ENCODE measurements at places on chromosomes 12 and 14.

- DNase-seq: no peak
Observed at GRCh38 chr14:72558721-72559120, 335.2 kb downstream of the DPF3 start.

- DNase-seq: no peak
Observed at GRCh38 chr12:79549531-79550271, 141.1 kb downstream of the PAWR start.

DNA sequence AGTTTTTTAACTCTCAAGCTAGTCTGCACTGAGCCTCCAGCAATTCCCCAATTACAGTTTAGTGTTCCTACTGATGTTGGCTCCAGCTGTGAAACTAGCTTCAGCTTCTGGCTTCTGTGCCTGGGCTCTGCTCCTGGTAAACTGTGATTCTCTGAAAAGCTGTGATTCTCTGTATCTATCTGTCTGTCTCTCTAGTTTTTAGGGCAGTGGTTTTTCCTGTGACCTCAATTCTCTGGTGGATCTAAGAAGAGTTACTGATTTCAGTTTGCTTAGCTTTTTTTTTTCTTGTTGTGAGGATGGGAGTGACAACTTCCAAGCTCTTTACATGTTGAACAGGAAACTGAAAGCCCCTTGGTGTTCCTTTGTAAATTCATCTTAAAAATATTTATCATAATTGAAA, 3.8 kb upstream of the HIF1A start:
- no peak for DNase-seq

DNA sequence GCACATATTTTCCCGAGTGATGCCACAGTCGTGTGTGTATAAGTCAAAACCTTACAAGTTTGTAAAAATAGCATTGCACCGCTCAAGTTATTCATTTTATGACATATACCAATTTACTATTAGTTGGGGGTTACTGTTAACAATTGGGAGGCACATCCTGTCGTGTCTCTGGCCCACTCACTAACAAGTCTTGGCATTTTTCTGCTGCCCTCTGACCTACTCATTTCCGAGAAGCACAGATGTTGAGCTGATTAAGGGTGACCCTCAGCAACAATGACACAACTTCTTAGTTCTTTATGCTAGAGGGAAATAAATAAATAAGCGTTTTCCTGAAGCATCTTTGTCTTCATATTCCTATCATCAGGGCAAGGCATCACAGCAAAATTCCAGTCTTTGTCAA, 6.8 kb upstream of the ATG14 start:
- DNase-seq: no peak

DNA sequence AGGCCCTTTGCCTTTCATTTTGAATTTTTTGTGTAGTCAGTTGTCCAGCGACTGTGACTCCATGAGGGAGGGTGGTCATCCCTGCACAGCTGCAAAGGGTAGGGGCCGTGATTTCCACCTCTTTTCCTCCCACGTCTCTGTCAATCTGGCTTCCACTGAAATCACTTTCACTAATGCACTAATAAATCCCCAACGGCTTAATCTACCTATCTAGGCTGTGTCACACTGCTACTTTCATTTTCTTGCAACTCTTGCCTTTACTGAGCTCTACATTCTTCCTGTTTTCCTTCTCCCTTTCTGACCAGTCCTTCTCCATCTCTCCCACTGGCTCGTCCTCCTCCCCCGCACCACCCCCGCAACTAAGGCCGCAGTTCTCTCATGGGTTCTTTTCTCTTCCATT, 212.3 kb upstream of the FOXN3 start:
- DNase-seq: no peak

GRCh38 chr14:89303456-89304435, 113.3 kb downstream of the FOXN3 start:
- DNase-seq: no peak

GRCh38 chr14:26486922-26487321, 110.9 kb downstream of the NOVA1 start:
- no peak for DNase-seq

- DNase-seq: no peak
Observed at GRCh38 chr12:49027846-49028555, 9.4 kb upstream of the PRKAG1 start.

- no peak for DNase-seq
Observed at GRCh38 chr14:68020493-68020892, 200.9 kb downstream of the RAD51B start.

GRCh38 chr12:119072440-119072839, 91.1 kb downstream of the SRRM4 start:
- no peak for DNase-seq

DNA sequence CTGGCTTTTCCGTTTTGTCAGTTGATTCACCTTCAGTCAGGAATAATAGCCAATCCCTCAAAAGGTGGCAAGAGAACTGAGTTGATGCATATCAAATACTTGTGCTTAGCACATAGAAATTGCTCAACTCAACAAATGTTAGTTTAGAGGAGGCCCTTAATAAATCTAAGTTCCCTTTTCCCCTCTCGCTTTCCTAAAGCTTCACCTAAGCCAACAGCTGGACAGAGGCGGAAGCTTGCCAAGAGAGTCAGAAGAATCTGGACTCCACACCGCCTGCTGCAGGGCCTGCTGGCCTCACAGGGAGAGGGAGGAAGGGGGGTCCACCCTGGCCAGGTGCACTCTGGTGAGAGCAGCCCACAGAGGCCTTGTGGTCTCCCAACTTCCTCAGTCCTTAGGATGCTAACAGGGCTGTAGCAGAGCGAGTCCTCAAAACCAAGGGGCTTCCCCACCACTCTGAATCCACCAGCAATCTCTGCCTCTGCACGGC, 213.1 kb downstream of the CHST11 start:
- DNase-seq: no peak

Data from H9 (cell line).